ENCODE measurements at places on chromosomes 2 and 18.

- DNase-seq, result no peak
Measured at GRCh38 chr2:190887089-190887488, 6.5 kb downstream of the GLS start.

- DNase-seq, result no peak
Measured at GRCh38 chr2:73897934-73898333, 5.1 kb downstream of the ACTG2 start.

GRCh38 chr2:8094526-8094925 is 587.3 kb upstream of the ID2 start:
- no peak for DNase-seq

- no peak for DNase-seq
Measured at GRCh38 chr2:105150231-105150630, 91.3 kb upstream of the GPR45 start.

- DNase-seq, result no peak
Measured at GRCh38 chr18:71021030-71021362, 732.2 kb downstream of the SOCS6 start.

GRCh38 chr2:37414470-37414949 is 70.1 kb downstream of the QPCT start:
- DNase-seq, result no peak

DNA sequence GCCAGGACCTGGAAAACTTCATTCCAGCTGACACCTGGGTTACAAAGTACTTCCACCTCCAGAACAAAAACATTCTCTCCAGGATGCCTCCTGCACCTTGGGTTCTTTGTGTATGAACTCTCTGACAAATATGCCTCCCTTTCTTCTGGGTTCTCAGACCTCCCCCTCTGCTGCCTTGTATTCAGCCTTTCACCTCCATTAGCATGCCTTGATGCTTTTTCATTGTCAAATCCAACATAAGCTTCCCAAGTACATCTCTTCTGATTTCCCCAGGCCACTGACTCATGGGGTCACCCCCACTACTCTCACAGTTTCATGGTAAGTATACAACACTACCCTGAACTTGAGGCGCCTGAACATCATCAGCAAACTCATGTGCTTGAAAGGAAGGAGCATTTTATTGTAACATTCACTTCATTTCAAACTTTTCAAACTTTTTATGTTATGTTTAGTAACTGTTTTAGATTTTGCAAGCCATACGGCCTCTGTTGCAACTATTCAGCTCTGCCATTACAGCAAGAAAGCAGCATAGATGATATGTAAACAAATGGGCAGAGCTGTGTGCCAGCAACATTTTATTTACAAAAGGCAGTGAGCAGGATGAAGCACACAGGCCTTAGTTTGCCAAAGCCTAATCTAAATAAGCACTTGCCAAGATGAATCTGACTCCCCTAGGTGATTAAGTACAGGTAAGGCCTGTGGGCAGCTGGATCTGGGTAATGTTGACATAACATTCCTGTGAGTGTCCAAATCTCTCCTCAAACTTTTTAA is 32.5 kb upstream of the MRPS9 start:
- DNase-seq, result no peak

DNA sequence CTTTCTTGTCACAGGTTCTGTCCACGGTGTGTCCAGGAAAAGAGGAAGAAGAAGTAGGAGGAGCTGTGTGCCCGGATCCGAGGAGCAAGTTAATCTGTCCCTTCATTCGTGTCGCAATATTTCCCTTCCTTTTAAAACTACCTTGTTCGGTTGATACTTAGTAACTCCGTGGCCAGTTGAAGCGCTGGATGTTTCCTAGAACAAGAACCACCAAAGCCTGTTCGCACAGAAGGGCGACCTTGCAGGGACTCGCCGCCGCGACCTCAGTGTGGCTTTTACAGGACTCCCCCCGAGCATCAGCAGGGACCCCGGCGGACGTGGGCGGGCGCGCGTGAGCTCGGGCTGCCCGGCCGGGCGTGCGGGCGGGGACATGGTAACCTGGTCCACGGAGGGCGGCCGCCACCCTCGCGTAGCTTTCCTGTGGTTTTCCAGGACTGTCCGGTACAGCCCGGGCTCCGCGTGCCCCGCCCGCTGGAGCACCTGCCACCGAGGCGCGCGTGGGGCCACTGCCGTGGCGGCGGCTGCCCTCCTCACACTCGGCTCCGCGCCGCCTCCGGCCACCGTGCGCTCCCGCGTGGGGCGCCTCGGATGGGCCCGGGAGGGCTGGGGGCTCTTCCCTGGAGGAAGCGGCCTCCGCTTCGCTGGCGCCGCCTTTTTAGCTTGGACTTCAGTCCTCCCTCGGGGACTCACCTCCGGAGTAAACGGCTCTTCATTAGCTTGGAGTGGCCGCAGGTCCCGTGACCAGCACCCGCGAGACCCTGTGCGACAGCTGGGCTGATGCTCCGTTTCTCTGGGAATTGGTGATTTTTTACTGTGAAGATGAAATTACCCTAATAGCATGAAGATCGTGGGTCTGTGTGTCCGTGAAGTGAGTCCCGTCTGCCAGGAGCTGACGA is 9.2 kb upstream of the D2HGDH start:
- no peak for DNase-seq

DNA sequence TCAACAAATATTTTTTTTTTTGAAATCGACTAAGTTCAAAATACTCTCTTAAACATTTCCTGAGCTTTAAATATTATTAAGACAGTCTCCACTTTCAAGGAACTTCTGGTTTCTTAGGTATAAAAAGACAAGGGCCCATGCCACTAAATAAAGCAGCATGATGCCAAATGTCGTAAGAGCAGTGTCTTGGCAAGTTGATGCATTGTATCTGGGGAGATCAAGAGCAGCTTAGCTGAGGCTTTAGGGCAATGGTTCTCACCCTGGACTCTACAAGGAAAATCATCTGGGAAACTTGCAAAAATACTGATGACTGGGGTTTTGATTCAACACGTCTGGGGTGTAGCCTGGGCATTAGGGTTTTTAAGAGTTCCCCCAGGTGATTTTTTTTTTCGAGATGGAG is 41.3 kb downstream of the COL4A3 start:
- no peak for DNase-seq

DNA sequence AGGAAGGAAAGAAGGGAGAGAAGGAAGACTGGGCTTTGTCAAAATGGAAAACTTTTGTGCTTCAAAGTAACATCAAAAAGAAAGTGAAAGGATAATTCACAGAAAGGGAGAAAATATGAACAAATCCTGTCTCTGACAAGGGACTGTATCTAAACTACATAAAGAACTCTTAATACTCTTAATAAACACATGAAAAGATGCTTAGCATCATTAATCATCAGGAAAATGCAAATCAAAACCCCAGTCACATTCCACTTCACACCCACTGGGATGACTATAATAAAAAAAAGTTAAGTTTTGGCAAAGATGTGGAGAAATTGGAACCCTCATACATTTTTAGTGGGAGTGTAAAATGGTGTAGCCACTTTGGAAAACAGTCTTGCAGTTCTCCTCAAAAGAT is 11.8 kb upstream of the ZFP36L2 start:
- no peak for DNase-seq

DNA sequence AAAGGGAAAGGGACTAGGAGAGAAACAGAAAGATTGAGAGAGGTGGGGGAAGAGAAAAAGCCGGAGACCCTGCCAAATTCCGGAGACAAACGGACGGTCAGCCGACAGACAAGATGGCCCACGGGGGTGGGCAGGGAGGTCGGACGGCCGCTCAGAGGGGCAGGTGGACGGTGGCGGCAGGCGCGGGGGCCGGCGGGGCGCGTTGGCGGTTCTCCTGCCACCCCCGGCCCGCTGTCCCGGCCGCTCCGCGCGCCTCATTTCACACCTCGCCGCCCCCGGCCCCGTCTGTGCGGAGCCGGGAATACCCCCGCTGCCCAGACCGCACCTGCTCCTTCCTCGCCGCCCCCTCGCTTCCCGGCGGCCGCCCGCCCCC is 935 bp downstream of the SLC30A3 start:
- DNase-seq, result no peak

- DNase-seq, result no peak
Measured at GRCh38 chr18:49723648-49724180, 89.6 kb downstream of the ACAA2 start.

GRCh38 chr2:170965446-170966225 is 36.6 kb downstream of the GORASP2 start:
- no peak for DNase-seq
